CD4-positive, alpha-beta T cell treated with Interleukin-1 beta for 1 hour (primary cell): ENCODE measurements at places on chromosomes 16 and 17.

GRCh38 chr16:86214326-86215232 is 295.7 kb upstream of the FOXF1 start:
- no peak for DNase-seq

DNA sequence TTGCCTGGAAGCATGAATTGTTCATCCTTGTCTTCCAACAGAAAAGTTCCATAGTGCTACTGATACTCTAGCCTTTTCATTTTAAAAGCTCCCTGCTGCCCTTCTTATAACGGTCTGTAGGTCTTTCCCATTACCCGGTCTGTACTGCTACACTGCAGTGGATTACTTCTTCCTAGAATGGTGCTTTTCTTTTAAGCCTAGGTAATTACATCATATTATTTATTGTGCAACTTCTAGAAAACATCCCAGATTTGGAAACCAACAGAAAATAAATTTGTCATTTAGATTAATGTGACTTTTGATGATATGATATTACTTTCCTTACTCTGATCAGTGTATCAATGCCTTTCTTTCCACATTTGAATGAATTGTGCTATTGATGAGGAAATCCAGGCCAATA is 199.4 kb downstream of the TANC2 start:
- DNase-seq = no peak

DNA sequence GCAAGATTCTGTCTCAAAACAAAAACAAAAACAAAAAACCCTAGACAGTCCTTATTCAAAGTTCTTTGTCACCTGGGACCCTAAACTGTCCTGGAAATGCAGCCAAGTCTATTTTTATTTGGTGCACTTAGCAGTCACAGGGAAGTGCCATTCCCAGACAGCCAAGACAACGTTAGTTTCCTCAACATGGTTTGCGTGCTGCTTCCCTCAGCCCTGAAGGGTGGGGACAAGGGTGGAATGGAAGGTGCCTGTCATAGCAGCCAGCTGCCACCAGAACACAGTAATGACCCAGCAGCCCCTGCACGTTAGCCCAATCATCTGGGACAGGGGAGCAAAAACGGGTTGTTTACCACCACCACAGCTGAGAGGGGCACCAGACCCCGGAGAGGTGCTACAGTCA is 16.9 kb downstream of the CREBBP start:
- DNase-seq = no peak

- no peak for DNase-seq
Measured at GRCh38 chr16:728890-729744, 2.2 kb downstream of the HAGHL start.

DNA sequence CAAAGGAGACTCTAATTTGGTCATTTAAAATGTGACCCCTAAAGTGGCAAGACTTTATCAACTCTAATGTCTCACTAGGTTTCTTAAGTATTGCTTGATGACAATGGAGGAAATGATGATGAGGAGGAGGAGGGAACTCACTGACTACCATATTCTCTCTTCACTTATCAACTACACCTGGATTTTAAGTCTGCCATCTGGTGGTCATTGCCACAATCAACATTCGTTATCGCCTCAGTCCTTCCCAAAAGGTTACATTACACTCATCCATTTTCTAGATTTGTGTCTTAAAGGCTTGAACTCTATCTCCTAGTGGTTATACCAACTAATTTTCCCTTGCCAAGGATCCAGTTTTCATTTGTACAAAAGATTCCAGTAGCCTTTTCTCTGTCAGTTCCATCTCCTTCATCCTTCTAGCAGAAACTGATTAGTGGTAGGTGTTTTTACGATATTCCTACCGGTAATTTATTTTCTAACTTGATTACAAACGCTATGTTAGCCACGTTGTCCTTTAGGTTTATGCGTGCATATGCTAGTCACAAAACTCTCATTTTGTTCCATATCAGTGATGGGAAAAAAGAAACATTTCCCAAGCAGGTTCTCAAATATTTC is 114.6 kb upstream of the NOG start:
- DNase-seq = no peak

DNA sequence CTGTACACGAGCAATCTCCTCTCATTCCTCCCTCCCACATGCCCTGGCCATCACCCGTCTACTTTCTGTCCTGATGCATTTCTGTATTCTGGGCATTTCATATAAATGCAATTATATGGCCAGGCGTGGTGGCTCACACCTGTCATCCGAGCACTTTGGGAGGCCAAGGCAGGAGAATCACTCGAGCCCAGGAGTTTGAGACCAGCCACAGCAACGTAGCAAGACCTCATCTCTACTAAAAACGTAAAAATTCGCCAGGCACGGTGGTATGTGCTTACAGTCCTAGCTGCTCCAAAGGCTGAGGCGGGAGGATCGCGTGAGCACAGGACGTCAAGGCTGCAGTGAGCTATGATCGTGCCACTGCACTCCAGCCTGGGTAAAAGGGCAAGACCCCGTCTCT is 4.8 kb downstream of the MEAK7 start:
- DNase-seq = no peak

GRCh38 chr17:20935740-20936139 is 107.1 kb downstream of the USP22 start:
- no peak for DNase-seq

- DNase-seq = no peak
Measured at GRCh38 chr16:12429756-12430155, 373.9 kb downstream of the CPPED1 start.

- no peak for DNase-seq
Measured at GRCh38 chr17:65050438-65050837, 6.1 kb downstream of the GNA13 start.

GRCh38 chr17:163514-164098 is 17.8 kb downstream of the DOC2B start:
- no peak for DNase-seq

DNA sequence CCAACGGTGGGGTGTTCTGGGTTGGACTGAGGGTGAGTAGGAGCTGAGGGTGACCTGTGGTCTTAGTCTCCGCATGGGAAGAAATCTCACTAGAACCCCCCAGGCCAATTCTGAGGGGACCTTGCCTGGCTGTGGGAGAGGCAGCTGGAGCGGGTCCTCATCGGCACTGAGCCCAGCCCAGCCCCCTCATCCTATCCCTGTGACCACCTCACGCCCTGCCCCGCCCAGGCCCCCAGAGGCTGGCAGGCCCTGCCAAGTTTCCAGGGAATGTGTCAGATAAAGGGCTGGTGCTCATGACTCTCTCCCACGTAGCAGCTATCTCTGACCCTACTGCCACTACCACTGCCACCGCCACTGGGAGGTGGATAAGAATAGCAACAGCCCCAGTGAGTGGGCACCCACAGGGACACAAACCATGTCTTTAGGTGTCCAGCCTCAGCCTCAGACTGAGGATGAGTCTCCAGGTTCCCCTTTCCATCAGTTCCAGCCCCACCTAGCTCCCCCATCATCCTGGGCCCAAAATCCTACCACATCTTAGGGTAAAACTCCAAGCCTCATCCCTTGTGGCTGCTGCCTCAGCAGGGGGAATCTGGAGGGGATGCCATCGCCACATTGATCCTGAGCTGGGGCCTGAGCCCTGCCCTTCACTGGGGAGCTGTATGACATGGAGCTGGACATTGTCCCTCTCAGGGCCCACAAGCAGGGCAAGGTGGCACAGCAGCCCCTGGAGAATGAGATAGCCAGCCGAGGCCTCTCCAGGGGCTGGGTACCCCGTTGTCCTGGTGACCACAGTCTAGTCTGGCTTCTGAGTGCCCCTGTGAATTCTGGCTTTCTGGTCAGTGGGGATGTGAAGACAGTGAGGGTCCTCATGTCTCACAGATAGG is 14.9 kb downstream of the CDH16 start:
- DNase-seq = no peak
